ENCODE measurements at places on chromosomes 4 and X.
A peak's percentile ranks its signal among the peaks of the same experiment; 100 is the strongest.

DNA sequence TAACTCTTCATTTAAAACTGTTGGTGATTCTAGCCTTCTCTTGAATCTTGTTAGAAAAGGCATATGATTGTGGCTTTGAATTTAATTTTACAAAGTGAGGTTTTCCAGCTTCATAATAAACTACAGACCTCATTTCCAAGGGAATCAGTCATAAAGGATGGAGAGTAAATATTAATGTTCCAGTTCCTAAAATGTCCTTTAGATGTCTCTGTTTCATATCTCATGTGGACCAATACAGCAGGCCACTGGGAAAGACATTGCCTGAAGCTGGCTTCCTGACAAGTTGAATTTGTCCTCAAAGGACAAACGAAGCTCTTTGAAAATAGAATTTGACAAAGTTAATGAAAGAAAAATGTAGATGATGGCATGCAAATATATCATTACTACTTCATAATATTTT, 125.4 kb downstream of the ZNF330 start:
- peak; percentile 5 for DNase-seq

GRCh38 chr4:149065753-149066152, 623.5 kb upstream of the NR3C2 start:
- no peak for DNase-seq

- DNase-seq, result no peak
These were observed 118.9 kb downstream of the CEP44 start for GRCh38 chr4:174402470-174403176.

DNA sequence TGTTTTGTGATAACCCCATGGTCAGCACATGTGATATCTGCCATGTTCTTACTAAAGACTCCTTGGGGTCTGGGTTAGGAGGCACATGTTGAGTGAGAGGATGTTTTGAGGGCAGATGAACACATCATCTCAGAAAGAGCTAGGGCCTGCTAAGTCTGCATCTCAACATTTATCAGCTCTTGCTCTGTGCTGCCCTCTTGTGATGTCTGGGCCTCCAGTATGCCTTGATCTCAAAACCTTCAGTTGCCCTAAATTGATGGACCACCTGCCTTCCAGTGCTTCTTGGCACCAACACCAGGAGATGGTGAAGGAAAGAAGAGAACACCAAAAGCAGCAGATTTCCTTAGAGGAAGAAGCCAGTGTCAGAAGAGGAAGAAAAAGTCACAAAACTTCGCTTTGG, 22.5 kb downstream of the MID1 start:
- DNase-seq, result no peak

- DNase-seq, result no peak
These were observed 403.3 kb upstream of the TRAM1L1 start for GRCh38 chr4:117488692-117489091.

- no peak for DNase-seq
These were observed 21.9 kb upstream of the HPGDS start for GRCh38 chr4:94364527-94364926.

DNA sequence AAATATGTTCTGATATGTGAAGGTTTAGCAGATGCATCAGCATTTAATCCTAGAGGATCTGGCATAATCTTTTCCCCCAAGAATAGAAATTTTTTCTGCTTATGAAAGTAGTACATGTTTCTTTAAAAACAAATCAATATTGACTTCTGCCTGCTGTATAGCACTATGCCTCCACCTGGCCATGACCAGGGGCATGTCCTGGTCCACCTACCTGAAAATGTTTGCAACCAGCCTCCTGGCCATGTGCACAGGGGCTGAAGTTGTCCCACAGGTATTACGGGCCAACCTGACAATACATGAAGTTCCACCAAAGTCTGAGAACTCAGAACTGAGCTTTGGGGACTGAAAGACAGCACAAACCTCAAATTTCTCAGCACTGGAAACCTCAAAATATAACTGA, 10.0 kb downstream of the HPRT1 start:
- no peak for DNase-seq

DNA sequence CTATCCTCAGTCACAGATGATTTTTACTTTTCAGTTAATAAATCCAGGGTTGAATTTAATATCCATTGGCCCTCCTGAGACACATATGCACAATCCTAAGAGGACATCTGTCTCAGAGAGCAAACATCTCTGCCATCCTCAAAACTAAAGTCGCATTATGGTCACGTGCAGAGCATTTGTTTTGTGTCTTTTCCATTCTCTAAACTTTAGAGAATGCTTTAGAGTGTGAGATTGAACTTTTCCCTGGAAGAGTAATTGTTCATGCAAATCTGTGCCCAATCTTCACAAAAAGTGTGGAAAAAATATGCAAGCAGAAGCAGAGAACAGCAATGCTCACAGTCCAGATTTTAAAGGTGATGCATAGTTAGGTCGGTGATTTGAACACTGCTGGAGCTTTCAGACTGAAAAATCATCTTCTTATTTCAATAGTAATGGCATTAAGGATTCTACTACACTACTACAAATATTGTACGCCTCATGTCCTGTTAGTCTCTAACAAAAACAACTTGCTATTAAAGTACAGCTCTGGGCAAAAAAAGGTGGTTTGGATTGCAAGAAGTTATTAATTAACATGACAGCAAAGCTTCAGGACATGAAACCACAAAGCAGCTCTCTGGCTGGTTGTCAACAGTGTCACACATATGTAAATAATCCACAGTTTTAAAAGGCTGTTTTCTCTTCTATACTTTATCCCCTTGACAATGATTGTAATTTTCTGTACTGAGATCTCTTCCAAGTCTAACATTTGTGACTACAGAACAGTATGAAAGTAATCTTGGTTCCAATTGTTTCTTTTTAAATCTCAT, 19.9 kb downstream of the DCHS2 start:
- no peak for DNase-seq

GRCh38 chr4:78799551-78800495, 23.7 kb downstream of the BMP2K start:
- no peak for DNase-seq

- no peak for DNase-seq
These were observed 976.5 kb downstream of the RPA4 start for GRCh38 chrX:97860226-97860625.

DNA sequence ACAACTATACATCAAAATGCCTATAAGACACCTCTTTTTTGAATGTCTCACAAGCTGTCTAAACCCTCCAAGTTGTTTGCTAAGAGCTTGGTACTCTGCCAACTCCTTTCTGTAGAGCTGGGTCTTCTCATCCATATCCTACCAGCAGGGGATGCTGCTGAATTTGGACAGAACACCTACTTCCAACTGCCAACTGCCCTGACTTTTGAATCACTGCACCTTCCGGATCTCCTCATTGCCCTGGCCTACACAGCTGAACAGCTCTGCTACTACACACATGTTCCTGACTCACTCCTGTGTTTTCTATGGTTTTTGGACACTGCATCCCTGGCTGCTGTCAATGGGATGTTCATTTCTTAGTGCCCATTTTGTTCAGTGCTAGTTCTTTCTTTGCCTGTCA, 18.7 kb downstream of the FAM184B start:
- no peak for DNase-seq

GRCh38 chr4:126986828-126987227, 645.9 kb upstream of the INTU start:
- DNase-seq, result no peak

GRCh38 chrX:56792270-56793111, 63.4 kb downstream of the NBDY start:
- no peak for DNase-seq

GRCh38 chr4:16205298-16206164, 20.7 kb downstream of the TAPT1 start:
- peak; percentile 14 for DNase-seq

DNA sequence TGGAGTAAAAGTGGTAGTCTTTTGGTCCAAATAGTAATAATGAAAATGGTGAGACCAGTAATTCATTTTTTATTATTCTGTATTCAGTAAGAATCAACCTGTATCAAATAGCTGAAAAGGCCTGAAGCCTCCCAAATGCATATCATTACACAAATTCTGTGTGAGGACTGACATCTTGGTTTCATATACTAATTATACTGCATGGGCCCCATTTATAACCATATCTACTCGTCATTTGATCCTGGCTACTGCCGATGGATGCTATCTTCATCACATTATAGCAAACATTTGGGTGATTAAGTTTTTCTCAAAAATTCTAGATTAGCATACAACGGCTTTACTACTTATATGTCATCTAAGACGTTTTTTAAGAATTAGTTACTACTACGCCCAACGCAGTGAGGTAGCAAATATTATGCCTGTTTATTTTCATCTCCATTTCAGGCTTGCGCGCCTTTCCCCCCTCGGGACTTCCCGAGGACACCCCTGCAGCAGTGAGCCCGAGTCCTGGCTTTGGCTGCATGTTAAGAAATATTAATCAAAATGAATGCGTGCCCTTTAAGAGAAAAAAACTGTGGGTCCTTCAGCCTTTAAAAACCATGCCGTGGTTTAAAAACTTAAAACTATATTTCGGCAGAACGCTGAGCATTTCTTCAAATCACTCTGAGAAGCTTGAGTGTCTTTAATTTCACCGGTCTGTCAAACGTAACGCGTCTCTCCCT, 814 bp upstream of the MMAA start:
- DNase-seq, result no peak

- no peak for DNase-seq
These were observed 111.7 kb upstream of the PDHA2 start for GRCh38 chr4:95728145-95728544.

DNA sequence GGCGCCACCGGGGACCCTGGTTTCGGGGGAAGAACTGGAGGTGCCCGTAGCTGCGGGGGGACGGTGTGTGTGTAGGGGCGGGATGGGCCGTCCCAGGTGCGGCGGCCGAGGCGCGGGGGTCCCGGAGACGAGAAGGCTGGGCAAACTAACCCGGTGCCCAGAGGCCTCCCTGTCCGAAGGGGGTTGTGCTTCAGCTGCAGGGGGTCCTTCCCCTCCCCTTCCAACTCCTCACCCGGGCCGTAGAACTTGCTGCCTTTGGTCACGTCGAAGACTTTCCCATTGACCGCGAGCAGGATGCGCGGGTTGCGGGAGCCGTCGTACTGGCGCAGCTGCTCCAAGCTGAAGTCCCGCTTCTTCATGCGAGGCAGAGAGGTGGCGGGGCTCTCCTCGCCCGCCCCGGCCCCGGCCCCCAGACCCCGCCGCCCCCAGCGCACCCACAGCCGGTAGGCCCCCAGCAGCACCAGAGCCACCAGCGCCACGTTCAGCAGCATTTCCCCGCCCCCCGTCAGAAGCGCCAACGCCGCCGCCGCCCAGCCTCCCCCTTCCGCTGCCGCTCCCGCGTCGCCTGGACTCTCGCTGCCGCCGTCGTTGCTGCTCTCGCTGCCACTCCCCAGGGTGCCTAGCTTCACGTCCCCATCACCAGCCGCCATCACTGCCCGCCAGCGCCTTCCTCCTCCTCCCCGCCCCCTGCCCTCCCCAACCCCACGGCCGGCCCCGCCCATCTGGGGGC, at the start of gene PGRMC2:
Gene PGRMC2, minus strand, starts transcription at position 673 of the 730 bp plus-strand sequence. Its CDS starts 23 bp downstream, at position 650.
- no peak for DNase-seq

GRCh38 chr4:150656891-150657290, 74.9 kb downstream of the MAB21L2 start:
- no peak for DNase-seq

DNA sequence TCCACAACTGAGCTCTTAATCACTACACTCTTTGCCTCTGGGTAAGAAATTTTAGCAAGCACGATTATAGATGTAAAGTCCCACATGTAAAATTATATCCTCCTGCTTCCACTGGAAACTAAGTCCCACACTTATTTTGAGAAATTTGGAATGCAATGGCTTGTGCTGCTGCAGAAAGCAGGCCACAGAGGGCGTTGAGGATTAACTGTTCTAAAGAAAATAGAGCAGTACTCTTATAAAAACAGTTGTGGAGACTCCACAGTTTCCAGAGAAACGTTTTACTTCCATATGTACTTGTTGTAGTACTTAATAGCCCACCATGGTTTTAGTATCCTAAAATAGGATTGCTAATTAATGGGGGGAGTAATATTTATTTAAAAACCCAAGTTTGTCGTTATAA, 1.7 kb upstream of the CENPC start:
- DNase-seq, result no peak

DNA sequence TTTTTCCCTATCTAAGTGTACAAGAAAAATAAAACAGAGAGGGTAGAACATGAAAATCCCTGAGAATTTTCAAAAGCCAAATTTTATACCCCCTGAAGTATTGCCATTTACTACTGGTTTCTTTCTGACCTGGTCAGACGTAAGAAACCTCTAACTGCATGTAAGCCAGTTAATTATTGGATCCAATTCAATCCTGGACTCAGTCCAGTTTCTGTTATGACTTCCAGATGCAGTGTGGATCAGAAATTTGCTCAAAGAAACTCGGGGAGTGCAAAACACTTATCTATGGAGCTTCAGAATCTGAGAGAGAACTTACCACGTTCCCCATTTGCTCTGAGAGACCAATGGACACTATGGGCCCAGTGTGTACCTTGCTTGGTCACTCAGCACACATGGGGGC, 383.5 kb downstream of the KLHL4 start:
- no peak for DNase-seq

DNA sequence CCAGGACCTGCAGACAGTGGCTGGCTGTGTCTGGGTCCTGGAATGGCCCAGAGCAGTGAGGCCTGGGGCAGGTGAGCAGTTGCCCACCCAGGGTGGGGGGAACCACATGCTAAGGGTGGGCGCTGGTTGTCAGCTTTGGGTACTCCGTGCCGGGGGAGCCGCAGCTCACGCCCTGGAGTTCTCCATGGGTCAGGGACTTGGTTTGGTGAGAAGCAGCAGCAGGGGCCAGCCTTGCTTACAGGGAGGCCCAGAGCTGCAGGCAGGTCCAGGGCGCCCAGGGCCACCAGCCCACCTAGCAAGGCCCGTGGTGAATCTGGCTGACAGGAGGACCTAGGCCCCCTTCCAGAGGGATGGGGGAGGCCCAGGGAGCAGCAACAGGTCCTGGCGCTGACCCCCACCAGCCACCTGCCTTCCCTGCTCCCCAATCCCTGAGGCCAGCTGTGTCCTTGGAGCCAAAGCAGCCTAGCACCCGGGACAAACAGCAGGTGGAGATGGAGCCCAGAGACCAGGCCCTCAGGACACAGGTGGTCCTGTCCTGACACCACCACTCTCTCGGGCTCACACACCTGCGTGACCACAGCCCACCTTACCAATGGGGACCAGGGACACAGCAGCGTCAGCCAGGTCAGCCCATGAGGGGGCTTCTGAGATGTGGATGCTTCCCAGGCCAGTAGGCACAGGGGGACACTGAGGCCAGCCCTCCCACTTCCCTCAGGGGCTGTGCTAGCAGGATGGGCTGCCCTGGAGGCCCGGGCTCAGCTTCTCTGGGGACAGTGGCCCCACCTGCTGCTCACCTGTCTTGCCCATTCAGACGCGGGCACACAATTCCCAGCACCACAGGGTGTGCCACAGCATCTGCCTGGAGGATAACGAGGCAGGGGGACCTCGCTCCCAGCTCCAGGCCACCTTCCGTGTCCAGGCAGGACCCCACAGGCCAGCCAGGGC, 3.5 kb downstream of the MXD4 start:
- DNase-seq, result no peak

DNA sequence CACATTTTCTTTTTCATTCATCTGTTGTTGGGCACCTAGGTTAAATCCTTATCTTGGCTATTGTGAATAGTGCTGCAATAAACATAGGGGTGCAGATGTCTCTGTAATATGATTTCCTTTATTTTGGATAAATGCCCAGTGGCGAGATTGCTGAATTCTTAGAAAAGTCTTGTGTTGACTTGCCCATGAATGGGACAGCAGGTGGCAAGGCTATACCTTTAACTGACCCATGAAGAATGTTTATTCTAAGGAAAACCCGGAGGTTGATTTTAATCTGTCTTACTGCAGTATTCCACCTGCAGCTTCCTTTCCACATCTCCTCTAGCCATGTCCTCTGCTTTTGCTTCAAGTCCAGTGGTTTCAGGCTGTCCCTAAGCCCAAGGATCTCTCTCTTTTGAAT, 220.6 kb downstream of the SNCA start:
- DNase-seq, result no peak

GRCh38 chrX:46574774-46575381, 1.3 kb downstream of the CHST7 start:
- DNase-seq, result peak; percentile 15
